ENCODE measurements at places on chromosomes 6 and 20.

DNA sequence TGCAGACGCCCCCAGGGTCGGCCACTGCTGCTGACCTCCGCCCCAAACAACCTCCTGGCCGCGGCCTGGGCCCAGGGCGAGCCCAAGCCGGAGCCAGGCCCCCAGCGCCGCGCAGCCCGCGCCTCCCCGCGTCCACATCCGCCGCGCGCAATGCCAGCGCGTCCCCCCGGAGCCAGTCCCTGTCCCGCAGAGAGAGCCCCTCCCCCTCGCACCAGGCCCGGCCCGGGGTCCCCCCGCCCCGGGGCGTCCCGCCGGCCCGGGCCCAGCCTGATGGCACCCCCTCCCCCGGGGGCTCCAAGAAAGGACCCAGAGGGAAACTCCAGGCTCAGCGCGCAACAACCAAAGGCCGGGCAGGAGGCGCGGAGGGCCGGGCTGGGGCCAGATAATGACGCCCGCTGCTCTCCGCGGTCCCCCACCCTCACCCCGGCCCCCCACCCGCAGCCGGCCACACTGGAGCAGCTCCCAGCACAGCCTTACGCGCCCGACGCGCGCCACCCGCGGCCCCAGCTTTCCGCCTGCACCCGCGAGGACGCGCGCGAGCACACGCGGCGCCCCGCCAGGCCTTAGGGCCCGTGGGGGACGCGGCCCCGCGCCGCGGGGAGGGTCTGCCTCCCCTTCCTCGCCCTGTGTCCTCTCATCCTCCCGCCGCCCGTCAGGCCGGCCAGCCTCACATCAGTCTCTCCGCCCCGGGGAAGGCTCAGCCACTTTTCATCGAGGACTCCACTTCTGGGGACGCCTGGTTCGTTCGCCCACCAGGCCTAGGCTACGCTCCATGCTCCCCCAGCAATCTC is 12.9 kb upstream of the SLC22A7 start:
- DNase-seq = no peak

- no peak for DNase-seq
Measured at GRCh38 chr6:142331075-142331551, 29.3 kb downstream of the ADGRG6 start.

DNA sequence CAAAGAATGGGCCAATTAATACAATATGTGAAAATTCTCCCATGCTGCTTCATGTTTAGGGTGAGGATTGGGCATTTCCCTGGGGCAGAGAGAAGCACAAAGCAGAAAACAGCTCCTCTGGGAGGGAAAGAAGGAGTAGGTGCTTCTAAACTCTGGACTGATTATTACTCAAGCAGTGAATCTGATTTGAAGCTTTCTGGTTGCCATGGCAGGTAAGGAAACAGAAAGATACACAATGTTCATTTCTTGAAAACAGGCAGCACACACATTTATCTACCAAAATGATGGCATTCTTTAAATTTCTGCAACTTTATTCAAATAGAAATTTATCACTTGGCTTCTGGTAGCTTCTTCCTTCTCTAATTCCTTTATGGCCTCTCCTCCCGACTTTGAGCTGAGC is 305.4 kb upstream of the CHD6 start:
- DNase-seq = no peak

- no peak for DNase-seq
Measured at GRCh38 chr6:8315154-8315553, 120.2 kb downstream of the SLC35B3 start.

GRCh38 chr6:15255481-15255880 is 9.6 kb downstream of the JARID2 start:
- peak; percentile 93 for DNase-seq

DNA sequence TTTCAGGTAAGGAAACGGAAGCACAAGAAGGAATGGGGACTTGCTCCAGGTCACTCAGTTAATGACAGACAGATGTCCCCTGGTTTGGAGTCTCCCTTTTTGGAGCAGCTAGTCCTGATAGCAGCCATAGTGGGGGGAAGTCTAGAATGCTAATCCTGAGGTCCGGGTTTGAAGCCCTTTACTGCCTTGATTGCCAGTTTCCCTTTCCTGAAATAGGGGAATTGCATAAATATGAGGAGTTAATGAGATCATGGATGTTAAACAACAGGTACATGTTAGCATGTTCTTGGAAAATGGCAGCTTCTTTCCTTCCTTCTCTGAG is 341 bp upstream of the TTPAL start:
- DNase-seq = no peak

GRCh38 chr6:90256698-90257485 is 39.8 kb downstream of the BACH2 start:
- no peak for DNase-seq

Measured in NCI-H524 (cell line).